ENCODE measurements at places on chromosomes 2 and 18. TPM values are rescaled to one million over a fixed set of nuclear protein-coding genes. Genes with fewer than 3 reads are reported as not detected.
A peak's percentile ranks its signal among the peaks of the same experiment; 100 is the strongest.

Gene FAP
- total RNA-seq, result 50.0 TPM

Gene ALKAL2
- 2.3 TPM for total RNA-seq

- DNase-seq, result peak; percentile 18
These were observed 28.7 kb upstream of the MFSD6 start for GRCh38 chr2:190379249-190379964.

DNA sequence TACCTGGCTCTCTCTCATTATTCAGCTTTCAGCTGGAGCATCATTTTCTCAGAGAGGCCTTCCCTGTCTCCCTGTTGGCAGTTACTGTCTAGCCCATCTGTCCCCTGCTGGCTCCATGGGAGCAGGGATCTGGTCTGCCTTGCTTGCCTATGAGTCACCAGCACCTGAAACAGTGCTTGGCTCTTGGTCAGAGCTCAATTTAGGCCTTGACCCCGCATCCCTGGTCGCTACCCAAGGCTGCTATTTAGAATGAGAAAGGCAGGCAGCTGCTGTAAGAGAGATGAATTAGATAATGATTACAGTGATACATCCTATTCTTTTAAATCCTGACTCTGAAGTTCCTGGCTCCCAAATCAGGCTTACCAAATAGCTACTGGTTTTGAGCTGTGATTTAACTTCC lies 32.9 kb downstream of the KCNE4 start:
- DNase-seq, result no peak

DNA sequence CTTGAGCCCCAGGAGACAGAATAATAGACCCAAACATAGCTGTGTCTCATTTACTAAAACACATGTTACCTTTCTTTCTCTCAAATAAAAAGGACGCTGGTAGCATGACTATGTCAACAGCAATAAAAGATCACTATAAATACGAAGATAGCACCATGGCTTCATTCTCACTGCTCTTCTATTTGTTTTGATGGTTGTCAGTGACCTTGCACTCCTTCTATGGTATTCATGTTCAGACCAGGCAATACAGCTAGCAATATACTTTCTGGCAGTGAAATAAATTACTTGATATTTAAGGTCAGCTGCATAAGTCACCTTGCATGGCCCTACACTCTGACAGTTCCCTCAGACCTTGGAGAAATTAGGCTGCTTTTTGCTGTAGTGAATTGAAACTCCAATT lies 263.2 kb upstream of the CDH7 start:
- DNase-seq, result no peak

GRCh38 chr2:203705178-203705577 lies 1.3 kb upstream of the CD28 start:
- DNase-seq, result no peak

- DNase-seq, result peak; percentile 86
These were observed 70.3 kb upstream of the ZSWIM2 start for GRCh38 chr2:186919296-186919695.

- no peak for DNase-seq
These were observed 40.6 kb downstream of the GPD2 start for GRCh38 chr2:156476850-156477206.

GRCh38 chr2:164260506-164260905 lies 360.8 kb downstream of the GRB14 start:
- DNase-seq, result no peak

- DNase-seq, result peak; percentile 54
These were observed 90.1 kb downstream of the ACKR3 start for GRCh38 chr2:236659758-236660150.

DNA sequence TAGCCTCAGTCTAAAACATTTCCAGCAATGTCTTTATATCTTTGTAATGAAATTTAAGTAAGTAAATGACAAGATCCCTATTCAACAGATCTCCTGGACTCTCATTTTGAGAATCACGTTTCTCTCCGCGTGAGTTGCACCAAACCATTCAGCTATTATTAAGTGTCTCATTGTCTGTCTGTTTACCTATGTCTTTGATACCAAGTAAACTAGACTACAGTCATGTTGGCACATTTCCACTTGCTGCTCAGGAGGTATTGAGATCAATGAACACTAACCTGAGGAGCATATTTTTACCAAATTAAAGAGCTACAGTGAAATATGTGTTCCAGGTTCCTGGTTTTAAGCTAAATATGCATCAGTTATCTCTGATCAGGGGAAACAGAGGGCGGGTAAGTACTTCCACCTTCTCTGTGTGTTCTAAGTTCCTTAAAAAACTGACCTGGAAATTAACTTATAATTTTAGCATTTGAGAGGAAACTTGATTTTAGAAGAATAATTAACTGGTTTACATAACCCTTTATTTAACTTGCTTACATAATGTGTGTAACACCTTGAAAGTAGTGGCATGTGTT lies 125.8 kb downstream of the OSBPL6 start:
- DNase-seq, result peak; percentile 20

- peak; percentile 44 for DNase-seq
These were observed 254.9 kb downstream of the NDUFA10 start for GRCh38 chr2:239770246-239770639.

- DNase-seq, result no peak
These were observed 194.1 kb downstream of the SMAD7 start for GRCh38 chr18:48756511-48757226.

DNA sequence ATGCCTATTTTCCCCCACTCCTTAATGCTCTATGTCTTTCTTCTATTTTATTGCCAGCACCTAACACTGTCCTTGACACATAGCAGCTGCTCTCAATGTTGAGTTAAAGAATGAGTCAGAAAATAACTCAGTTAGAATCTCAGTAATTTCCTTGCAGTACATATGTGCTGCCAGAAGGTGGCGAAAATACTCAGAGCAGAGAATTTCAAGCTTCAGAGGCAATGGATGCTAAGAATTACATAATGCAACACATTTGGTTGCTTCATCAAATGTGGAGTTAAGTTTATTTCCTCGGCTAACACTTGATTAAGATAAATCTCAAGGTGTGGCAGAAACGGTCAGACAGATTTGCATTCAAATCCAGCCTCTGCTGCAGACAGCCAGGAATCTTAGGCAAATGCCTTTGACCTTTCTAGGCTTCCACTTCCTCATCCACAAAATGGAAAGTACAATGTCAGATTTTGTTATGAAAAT lies 105.6 kb downstream of the VSNL1 start:
- peak; percentile 88 for DNase-seq

- no peak for DNase-seq
These were observed 290.3 kb downstream of the CNTNAP5 start for GRCh38 chr2:124315221-124315880.

GRCh38 chr2:187684174-187684573 lies 129.9 kb upstream of the TFPI start:
- peak; percentile 5 for DNase-seq

GRCh38 chr2:176291809-176292283 lies 22.6 kb downstream of the MTX2 start:
- DNase-seq, result no peak

Measured in tongue (tissue), 3 donors.